Activated CD4-positive, CD25-positive, alpha-beta regulatory T cell treated with anti-CD3 and anti-CD28 coated beads, Interleukin-2, amount 50 U/mL, for 24 hours (primary cell): ENCODE measurements at places on chromosomes 4 and X.

DNA sequence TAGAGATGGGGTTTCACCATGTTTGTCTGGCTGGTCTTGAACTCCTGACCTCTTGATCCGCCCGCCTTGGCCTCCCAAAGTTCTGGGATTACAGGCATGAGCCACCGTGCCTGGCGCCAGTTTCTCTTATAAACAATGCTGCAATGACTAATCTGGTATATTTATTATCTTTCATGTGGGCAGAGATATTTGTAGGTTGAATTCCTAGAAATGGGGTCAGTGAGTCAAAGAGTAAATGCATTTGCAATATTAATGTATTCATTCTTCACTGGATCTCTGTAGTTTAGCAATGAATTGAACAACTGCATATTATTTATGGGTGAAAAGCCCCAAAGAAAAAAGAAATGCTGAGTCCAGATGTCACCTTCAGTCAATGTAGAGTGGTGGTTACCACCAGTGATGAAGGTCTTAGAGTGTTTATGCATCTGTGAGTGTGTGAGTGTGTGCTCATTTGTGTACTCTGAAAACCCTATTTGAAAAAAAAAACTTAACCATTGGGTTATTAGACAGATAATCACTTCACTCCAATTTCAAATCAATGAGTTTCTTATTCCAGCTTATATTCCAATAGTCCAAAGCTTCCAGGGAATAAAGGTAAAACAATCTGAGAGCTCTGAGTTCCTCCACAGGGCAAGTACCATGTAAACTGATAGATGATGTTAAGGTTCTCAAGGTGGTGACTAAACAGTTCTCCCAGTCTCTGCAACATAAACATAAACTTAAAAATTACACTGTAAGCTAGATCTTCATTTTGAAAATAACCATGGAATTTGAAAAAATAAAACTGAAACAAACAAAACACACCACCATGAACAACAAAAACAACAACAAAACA is 22.6 kb upstream of the CD38 start:
- peak; percentile 42 for ATAC-seq

DNA sequence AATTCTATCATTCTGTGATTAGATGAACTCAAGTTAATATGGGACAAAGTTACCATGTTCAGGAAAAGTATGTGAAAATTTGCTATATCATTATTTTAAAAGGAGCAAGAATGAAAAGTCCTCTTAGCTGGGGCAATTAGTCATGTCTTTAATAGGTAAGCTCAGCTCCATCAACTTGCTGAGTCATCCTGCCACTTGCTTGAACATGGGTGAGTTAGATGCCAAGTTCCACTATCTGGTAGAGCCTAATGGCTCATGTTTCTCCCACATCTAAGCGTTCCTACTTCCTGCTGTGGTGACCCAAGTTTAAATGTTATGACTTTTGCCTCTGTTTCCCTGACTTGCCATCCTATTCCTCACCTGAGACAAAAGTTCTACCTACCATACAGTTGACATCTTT is 276.8 kb downstream of the ZNF674 start:
- peak; percentile 97 for ATAC-seq

GRCh38 chrX:105945266-105945665 is 93.3 kb downstream of the SERPINA7 start:
- no peak for ATAC-seq

GRCh38 chrX:118740276-118740889 is 13.0 kb downstream of the IL13RA1 start:
- ATAC-seq, result no peak

DNA sequence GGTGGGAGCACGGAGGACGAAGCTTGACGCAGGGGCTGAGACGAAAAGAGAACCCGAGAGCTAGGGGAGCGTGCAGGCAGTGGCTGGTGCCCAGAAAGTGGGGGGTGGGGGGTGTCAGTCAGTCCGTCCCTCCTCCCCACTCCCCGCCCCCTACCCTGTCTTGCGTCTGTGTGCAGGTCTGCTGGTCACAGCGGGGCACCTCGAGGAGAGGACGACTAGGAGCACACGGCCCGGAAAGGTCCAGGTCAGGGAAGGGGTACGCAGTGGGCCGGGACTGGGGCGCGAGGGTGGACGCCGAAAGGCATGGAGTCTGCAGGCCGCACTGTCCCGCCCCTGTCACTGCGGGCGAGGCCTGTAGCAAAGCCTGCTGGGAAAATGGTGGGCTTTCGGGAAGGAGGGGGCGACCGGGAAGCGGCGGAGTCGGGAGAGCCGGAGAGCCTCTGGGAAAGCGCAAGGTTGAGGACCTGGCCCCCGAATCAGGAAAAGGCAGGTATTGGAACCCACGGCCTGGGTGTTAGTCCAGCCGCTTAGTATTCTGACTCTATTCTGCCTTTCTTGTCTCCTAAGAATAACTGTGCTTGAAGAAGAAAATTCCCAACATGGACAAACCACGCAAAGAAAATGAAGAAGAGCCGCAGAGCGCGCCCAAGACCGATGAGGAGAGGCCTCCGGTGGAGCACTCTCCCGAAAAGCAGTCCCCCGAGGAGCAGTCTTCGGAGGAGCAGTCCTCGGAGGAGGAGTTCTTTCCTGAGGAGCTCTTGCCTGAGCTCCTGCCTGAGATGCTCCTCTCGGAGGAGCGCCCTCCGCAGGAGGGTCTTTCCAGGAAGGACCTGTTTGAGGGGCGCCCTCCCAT is 769 bp downstream of the TCEAL1 start:
- peak; percentile 49 for ATAC-seq

DNA sequence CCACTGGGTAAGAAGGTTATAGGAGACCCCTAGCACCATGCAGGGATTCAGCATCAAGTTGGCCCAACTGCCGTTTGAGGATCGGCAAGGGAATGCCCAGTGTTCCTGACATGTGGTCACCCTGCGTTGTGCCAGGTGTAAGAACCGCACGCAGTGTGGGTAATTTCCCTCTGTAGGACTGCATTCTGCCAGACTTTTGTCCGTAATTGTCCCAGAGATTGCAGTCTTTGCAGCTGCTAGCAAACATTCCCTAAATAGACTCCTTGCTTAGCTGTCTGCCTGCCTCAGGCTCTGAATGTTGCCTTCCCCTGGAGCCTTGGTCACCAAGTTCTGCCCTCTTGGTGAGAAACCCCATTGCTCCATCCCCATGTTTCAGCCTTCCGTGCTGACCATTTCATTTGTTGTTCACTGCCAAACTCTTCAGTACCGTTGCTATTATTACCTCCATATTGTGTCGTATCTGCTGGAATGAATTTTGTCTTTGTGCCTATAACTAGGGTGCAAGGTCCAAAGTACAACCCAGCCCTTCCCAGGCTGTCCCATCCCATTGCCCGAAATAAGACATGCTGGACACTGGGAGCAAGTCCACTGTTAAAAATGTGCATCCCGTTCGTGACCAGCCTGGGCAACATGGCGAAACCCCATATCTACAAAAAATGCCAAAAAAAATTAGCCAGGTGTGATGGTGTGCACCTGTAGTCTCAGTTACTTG is 53.8 kb upstream of the USP9X start:
- ATAC-seq, result no peak

GRCh38 chr4:53019485-53020382 is 157.6 kb downstream of the RASL11B start:
- ATAC-seq, result no peak

- ATAC-seq, result peak; percentile 59
Measured at GRCh38 chr4:149993030-149993429, 85.2 kb upstream of the DCLK2 start.

- no peak for ATAC-seq
Measured at GRCh38 chr4:176443117-176443516, 123.4 kb downstream of the SPCS3 start.

GRCh38 chr4:43325220-43325967 is 432.9 kb downstream of the GRXCR1 start:
- ATAC-seq, result no peak

DNA sequence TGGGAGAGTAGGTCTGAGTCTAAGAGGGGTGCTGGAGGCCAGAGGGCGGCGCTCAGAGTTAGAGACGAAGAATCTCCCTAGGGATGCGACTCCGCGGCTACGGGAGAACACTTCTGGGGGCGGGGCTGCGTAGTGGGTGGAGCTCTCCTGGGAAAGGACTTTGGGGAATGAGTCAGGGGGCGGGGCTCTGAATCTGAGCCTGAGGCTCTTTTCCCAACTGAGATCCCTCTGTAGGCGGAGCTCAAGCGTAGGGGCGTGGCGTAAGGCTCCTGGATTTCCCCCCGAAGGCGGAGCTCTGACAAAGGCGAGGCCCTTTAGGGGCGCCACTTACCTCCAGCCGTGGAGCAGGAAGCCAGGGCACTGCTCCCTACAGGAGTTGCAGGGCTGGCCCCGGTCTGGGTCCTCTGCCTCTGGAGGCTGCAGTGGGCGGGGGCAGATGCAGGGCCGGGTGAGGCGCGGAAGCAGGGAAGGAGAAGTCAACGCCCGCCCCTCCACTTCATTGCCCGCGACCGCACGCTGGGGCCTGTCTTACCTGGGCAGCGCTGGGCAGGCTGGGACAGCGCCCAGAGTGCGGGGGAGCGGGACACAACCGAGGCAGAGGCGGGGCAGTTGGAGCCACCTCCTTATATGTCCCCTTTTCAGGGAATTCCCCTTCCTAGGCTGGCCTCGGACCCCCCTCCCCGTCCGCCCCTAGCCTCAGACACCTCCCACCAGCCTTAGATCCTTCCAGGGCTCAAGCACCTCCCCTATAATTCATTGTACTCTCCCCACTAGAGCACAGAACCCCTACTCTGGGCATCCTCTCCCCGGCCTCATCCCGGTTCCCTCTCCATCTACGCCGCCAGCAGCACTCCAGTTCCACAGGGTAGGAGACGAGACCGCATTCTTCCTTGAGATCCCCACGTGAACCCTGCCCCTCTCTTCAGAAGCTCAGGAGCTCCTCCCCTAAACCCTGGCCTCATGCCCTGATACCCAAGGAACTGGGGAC is 1.6 kb downstream of the PRICKLE3 start:
- peak; percentile 52 for ATAC-seq

DNA sequence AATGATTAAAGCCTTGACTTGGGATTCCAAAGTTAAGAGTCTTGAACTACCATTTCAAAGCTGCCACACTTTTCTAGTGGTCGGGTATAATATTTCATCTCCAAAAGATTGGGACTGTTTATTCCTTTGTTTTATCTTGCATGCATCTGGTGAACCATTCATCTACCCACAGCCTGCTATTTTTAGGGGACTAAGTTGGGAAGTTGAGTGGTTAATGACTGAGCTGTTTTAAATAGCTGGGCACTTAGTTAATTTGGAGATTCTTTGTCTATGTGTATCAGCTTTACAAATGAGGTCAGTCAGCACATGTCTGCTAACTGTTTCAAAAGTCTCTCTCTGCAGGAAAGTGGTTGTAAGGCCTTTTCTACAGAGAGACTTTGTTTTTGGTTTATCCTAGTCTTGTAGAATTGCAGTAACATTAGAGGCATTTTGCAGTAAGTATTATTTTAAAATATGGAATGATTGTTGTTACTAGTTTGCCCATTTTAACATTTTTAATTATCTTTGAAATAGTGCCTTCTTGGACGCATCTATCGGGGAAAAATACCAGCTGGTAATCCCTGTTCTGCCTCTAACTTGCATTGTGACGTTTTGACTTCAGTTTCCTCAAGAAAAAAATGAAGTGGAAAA is 8.2 kb downstream of the BMP2K start:
- ATAC-seq, result no peak

- ATAC-seq, result no peak
Measured at GRCh38 chr4:118814891-118815290, 21.0 kb downstream of the SEC24D start.

DNA sequence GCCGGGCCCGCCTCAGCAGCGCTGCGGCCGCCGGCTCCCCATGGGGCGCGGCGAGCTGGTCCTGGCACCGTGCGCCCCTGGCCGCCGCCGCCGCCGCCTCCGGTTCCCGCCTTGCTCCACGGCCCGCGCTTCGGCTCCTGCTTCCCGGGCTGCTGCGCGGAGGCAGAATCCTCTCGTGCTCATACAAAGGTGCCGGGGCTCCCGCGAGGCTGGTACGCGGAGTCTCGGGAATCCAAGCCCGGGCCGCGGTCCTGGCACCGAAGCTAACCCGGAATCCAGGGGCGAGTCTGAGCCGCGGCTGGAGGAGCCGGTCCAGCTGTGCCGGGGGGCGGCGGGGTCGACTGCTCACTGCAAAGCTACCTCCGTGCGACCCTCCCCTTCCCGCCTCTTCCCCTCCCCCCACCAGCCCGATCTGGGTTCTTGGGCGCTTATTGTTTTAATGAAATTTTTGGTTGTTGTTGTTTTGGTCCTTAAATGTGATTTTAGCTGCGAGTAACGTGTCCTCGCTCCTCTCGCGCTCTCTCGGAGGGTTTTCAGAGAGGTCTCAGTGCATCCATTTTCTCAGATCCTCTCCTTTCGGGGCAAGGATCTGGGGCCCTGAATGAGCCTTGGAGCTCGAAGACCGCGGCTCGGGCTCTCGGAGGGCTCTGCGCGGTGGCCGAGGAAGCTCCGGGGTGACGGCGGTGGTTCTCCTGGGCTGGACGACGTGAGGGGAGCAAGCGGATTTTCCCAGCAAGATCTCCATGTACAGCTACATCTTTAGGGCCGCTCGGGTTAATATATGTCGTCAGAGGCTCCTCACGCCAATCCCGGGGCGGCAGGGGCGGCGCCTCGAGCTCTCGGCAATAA is at the start of gene HAND2:
TSS of gene HAND2 (minus strand) at position 753 of the 849 bp plus-strand sequence. CDS start 940 bp downstream, outside the sequence.
- no peak for ATAC-seq
